ENCODE measurements at places on chromosomes 7 and 10.

GRCh38 chr10:90560331-90560730, 297.5 kb downstream of the HTR7 start:
- DNase-seq, result no peak

GRCh38 chr10:108753326-108753725, 1170.0 kb downstream of the XPNPEP1 start:
- DNase-seq, result no peak

DNA sequence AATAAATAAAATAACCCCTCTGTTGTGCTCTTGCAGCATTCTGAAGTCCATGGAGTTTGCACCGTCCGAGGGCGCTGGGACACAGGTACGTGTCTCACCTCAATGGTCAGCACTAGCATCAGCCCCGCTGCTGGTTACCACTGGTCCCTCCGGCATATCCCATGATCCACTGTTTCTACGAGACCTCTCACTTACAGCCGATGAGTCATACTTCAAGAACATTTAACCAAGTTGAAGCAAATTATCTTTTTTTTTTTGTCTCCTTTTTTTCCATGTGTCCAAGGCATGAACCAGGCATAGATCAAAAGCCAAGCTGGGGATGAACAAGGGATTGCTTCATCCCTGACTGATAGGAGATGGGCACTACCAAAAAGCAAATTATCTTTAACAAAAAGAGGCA, 92.9 kb upstream of the SH2B2 start:
- DNase-seq, result no peak

GRCh38 chr7:157969995-157970394, 617.6 kb downstream of the PTPRN2 start:
- no peak for DNase-seq

GRCh38 chr7:69246758-69247157, 351.5 kb upstream of the AUTS2 start:
- DNase-seq, result no peak

GRCh38 chr7:1922870-1923236, 252.8 kb downstream of the ELFN1 start:
- DNase-seq, result peak; percentile 14

- DNase-seq, result no peak
These were observed 123.4 kb downstream of the SPAG6 start for GRCh38 chr10:22468570-22469320.

DNA sequence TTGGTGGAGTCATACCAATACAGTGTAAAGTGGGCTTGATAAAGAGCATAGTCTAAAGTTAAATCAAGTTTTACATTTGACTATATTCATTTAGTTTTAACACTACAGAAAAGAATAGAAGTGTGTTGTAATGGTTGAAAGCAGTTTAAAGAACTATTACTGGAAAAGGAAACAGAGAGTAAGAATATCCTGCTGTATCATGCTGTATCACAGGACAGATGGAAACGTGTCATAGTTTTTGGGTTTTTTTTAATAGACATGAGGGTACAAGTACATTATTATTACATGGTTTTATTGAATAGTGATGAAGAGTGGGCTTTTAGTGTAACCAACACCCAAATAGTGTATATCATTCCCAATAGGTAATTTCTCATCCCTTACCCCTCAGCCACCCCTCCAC, 944.3 kb downstream of the LRMDA start:
- DNase-seq, result no peak

- DNase-seq, result no peak
These were observed 105.1 kb downstream of the NRP1 start for GRCh38 chr10:33229252-33229948.

GRCh38 chr10:65110009-65110408, 1588.8 kb downstream of the REEP3 start:
- DNase-seq, result no peak

- DNase-seq, result no peak
These were observed 8.5 kb downstream of the UCN3 start for GRCh38 chr10:5373307-5373706.

DNA sequence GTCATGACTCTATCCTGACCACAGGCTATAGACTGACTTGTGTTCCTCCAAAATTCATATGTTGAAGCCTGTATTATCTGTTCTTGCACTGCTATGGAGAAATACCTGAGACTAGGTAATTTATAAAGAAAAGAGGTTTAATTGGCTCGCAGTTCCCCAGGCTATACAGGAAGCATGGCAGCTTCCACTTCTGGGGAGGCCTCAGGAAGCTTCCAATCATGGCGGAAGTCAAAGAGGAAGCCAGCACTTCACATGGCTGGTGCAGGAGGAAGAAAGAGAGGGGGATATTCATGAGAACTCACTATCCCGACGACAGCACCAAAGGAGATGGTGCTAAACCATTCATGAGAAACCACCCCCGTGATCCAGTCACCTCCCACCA, 84.3 kb upstream of the KDM7A start:
- DNase-seq, result no peak

DNA sequence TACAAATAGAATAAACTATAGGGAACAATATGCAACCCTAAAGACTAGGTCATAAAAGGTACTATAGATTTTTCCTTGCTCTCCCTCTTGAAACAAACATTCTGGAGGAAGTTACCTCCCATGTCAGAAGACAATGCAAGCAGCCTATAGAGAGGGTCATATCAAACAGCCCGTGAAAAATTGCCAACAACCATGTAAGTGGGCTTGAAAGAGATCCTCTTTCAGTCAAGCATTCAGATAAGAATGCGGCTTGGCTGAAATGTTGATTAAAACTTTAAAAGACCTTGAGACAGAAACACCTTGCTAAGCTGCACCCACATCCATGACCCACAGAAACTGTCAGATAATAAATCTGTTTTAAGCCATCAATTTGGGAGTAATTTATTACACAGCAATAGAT, 526.6 kb upstream of the GHITM start:
- no peak for DNase-seq

- DNase-seq, result peak; percentile 32
These were observed 189.5 kb downstream of the CXCL12 start for GRCh38 chr10:44195112-44196007.

GRCh38 chr7:109945820-109946518, 1145.0 kb upstream of the LRRN3 start:
- DNase-seq, result no peak

DNA sequence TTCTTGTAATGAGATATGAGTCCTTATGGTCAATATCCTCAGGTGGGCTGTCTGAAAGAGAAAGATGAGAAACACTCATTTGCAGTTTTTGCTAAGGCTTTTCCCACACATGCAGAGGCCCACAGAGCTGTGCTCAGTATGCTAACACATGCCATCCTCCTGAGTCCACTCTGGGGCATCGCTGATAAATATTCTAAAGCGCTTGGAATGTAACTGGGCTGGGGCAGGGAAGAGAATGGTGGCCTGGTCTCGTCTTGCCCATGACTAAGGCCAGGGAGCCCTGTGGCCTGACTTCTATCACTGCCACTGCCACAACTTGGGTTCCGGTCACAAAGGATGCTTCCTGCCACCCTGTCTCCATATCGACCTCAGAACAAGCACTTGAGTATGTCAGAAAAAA, 199.7 kb upstream of the FRMD4A start:
- DNase-seq, result no peak
